ENCODE measurements at places on chromosomes 12 and 14. TPM values are rescaled to one million over a fixed set of nuclear protein-coding genes. Genes with fewer than 3 reads are reported as not detected.

The MYH6 gene
- total RNA-seq: not detected

The RHEBL1 gene
- 4.7 TPM for total RNA-seq

The TOMM20L gene
- not detected for total RNA-seq

The RPL10L gene
- not detected for total RNA-seq

The KRT77 gene
- not detected for total RNA-seq

The EML5 gene
- 2.5 TPM for total RNA-seq

The UNC119B gene
- 8.1 TPM for total RNA-seq

The NDUFA12 gene
- total RNA-seq: 42.4 TPM

The CD69 gene
- total RNA-seq: 502 TPM

The ERO1A gene
- 55.4 TPM for total RNA-seq

The NCKAP5L gene
- 10.6 TPM for total RNA-seq

The GPRC5D gene
- total RNA-seq: not detected

The ZNF385A gene
- total RNA-seq: 2.1 TPM

The RTL1 gene
- total RNA-seq: not detected

The OR6C2 gene
- total RNA-seq: not detected

GRCh38 chr14:52399921-52400595 lies 85.9 kb downstream of the PTGER2 start:
- DNase-seq: no peak

DNA sequence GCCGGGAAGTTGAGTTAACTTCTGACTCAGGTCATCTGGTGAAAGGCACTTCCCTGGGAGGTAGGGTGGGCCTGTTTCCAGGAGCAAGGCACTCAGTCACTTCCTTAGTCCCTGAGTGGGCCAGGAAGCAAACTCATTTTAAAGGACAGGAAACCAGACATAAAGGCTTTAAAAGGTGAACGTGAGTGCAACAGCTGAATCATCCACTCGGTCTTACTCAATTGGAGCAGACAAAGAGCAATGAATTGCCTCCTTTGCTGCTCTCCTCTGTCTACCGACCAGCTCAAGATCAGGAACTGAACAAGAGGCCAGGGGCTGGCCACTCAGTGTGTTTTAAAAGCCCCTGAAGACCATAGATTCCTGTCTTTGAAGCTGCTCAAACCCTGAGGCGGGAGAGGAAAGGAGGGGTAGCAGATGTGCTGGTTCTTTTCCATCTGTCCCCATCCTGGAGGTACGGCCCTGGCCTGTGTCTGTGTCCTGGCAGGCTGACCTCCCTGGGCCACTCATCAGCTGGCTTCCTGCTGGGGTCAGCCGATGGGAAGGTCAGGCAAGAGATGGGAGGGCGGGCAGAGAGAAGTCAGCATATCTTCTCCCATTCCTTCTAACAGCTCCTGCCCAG lies 148.9 kb downstream of the PPM1H start:
- no peak for DNase-seq

DNA sequence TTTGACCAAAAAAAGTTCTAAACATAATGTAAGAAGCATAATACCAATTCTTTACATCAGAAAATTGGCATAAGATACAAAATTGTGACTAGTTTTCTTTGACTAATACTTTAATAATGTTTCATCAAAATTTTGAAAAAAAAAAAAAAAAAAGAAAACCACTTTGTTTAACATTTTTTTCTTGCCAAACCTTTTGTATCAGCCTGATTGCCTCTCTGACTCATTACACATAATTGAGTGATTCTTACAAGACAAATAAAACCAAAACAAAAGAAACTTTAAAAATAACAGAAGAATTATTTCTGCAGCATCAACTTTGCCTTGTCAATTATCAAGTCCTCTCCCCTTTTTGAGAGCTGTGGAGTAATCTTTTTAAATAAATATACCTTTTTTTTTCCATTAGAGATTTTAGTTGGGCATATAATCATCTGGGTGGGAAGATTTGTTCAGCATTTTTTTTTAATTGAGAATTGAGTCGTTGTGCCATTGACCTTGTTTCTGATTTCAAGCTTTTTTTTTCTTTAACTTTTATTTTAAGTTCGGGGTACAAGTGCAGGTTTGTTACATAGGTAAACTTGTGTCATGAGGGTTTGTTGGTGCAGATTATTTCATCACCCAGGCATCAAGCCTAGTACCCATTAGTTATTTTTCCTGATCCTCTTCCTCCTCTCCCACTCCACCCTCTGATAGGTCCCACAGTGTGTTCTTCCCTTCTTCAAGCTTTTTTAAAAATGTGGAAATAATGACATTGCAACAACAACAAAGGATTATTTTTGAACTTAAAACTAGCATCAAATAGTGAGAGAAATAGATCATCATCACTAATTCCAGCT lies 45.8 kb upstream of the HMGA2 start:
- no peak for DNase-seq

- DNase-seq: no peak
Observed at GRCh38 chr12:130288691-130289090, 49.0 kb upstream of the PIWIL1 start.

- peak; percentile 68 for DNase-seq
Observed at GRCh38 chr14:22882529-22883172, 371 bp upstream of the REM2 start.

- no peak for DNase-seq
Observed at GRCh38 chr12:109719123-109720022, 5.7 kb downstream of the FAM222A start.

- no peak for DNase-seq
Observed at GRCh38 chr12:112870267-112870980, 36.3 kb upstream of the OAS1 start.

- no peak for DNase-seq
Observed at GRCh38 chr14:35004839-35005238, 22.0 kb downstream of the SRP54 start.

- no peak for DNase-seq
Observed at GRCh38 chr14:75092698-75093097, 23.3 kb downstream of the ZC2HC1C start.

GRCh38 chr14:63855281-63855680 lies 2.5 kb downstream of the SYNE2 start:
- no peak for DNase-seq

GRCh38 chr12:52293926-52294325 lies 2.6 kb upstream of the KRT81 start:
- no peak for DNase-seq

DNA sequence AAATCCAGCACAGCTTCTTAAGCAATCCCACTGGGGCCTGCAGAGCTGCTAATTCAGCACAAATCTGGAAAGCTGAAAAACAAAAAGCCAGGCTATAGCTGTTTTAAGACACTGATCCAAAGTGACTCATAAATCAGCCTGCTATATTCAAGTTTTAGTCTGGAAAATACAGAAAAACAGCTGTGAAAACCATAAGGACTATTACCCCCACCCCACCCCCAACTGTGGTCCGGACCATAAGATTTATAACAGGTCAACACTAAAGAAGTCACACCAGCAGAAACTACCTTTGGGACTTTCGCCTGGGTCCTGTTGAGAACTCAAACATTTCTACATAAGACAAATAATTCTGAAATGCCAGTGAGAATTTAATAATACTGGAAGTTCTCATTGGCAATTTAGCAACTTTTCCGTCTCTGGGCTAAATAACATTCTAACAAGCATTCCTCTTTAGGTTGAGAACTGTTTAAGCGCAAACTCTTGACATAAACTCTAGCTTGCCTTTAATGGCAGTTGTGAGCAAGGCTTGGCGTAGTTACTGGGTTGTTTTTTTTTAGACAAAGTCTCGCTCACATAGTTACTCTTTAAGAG lies 3.3 kb downstream of the LRIG3 start:
- DNase-seq: no peak

- no peak for DNase-seq
Observed at GRCh38 chr12:125053821-125054220, 11.4 kb upstream of the AACS start.

DNA sequence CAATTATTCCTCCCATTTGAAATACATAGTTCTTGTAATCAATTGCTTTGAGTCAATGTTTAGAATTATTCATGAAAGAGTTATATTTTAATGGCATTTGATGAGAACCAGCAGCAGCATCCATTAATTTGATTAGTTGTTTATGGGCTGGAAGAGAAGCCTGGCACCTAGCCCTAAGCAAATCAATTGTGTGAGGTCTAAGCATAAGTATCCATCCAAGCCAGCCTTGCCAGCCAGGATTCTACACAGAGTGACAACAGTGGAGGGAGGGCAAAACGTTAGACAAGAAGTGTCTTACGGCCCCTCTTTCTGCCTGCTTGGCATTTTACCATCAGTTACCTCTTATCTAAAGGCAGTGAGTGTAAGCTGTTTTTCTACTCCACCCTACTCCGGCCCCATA lies 478.5 kb downstream of the NELL2 start:
- DNase-seq: no peak

DNA sequence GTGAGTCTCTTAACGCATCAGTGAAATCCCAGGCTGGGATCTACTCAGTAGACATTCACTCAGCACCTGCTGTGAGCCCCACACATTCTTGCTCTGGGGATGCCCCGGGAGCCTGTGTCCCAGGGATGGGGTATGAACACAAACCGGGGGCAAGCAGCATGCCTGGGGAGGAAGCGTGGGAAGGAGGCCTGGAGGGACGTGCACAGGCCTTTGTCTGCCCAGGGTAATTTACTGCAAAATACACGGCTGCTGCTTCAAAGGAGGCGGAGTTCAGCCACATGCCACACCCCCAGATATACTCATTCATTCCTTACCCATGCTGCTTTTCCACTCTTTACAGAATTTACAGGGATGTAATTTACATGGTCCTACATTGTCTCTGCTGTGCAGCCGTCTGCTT lies 187.8 kb downstream of the ADGRD1 start:
- no peak for DNase-seq

- peak; percentile 61 for DNase-seq
Observed at GRCh38 chr12:12334367-12335040, 15.5 kb downstream of the MANSC1 start.

- DNase-seq: no peak
Observed at GRCh38 chr14:65286443-65286842, 126.1 kb upstream of the FUT8 start.

GRCh38 chr12:46560089-46560488 lies 187.5 kb upstream of the SLC38A2 start:
- DNase-seq: no peak

DNA sequence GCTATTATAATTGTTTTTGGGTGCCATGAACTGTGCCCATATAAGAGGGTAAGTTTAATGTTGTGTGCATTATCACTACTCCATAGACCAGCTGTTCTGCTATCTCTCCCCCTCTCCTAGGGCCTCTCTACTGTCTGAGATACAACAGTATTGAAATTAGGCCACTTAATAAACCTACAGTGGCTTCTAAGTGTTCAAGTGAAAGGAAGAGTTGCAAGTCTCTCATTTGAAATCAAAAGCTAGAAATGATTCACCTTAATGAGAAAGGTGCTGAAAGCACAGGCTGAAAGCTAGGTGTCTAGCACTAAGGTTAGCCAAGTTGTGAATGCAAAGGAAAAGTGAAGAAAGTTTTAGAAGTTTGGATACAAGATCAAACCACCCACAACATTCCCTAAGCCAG lies 168.0 kb downstream of the SLC16A7 start:
- no peak for DNase-seq

DNA sequence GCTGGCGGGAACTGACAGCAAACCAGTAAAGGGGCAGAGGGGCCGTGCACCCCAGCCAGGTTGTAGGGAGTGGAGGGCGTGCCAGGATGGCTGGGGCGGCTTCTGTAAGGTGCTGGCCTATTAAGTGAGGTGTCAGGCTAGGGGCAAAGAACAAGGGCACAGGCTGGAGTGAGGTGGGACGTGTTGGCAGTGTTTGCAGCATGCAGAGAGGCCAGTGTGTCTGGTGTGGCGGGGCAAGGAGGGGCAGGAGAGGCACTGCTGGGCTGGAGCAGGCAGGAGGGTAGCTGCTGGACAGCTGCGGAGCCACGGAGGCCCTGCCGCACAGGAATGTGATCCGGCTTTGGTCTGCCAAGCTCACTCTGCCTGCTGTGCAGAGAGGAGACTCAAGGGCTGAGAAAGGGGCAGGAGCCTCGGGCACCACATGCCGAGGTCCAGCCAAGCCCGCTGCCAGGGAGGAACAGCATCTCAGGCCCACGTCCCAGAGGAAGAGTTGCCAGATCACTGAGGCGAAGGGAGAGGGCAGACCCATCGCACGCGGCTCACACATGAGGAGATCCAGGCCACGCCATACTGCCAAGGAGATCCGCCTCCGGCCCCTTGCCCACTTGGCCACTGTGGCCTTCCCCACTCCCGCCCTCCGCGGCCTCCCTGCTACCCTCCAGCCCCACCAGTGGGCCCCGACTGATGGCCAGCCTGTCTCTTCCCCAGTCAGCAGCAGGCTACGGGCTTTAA lies 46.8 kb downstream of the AMN start:
- no peak for DNase-seq

DNA sequence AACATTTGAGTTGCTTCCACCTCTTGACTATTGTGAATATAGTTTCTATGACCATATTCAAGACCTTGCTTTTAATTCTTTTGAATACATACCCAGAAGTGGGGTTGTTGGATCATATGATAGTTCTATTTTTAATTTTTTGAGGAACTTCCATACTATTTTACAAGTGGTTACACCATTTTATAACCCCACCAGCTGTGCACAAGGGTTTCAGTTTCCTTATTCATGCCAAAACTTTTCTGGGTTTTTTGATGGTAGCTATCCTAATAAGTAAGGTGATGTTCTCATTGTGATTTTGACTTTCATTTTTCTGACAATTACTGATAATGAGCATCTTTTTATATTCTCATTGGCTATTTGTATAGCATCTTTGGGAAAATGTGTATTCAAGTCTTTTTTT lies 109.4 kb upstream of the GARIN2 start:
- DNase-seq: no peak

GRCh38 chr14:28879573-28879996 lies 113.0 kb downstream of the FOXG1 start:
- DNase-seq: no peak

DNA sequence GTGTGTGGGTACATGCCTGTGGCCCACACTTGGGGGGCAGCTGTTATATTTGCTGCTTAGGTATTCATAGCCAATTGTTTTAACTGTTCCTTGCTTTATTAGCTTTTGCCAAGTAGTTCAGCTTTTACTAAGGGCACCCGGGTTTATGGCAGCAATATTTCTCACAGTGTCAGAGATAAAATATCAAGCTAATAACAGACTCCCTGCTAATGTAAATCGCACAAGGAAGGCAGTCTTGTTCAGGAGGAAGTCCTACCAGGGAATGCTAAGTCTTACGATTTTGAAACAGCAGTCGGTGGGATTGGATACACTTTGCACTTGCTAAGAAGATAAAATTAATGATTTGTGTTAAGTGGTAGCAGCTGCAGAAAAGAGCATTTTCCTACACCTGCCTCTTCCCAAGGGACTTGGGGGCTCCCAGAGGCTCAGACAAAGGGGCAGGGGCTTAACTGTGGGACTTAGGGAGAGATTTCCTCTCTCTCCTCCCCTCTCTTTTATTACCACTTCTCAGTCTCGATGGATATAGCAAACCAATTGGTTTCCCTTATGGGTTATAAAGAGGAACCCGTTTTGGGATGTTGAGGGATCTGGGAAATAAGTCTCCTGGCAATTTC lies 175.1 kb downstream of the NRXN3 start:
- no peak for DNase-seq

All from CD8-positive, alpha-beta T cell (primary cell).